ENCODE measurements at places on chromosomes 1 and 21. TPM values are rescaled to one million over a fixed set of nuclear protein-coding genes. Genes with fewer than 3 reads are reported as not detected.

Gene IL24
- not detected for total RNA-seq

GRCh38 chr21:46361935-46362334, 38.0 kb downstream of the PCNT start:
- no peak for DNase-seq

GRCh38 chr1:202085682-202086373, 36.9 kb upstream of the GPR37L1 start:
- DNase-seq = no peak

Gene HSD11B1
- 83.7 TPM for total RNA-seq

GRCh38 chr1:22791831-22792347, 81.2 kb downstream of the EPHB2 start:
- no peak for DNase-seq

Gene TSPAN2
- total RNA-seq = 4.3 TPM

Gene VPS13D
- 143 TPM for total RNA-seq

Gene OR10X1
- not detected for total RNA-seq
